KBM-7 (cell line): ENCODE measurements at places on chromosomes 2 and 18.

DNA sequence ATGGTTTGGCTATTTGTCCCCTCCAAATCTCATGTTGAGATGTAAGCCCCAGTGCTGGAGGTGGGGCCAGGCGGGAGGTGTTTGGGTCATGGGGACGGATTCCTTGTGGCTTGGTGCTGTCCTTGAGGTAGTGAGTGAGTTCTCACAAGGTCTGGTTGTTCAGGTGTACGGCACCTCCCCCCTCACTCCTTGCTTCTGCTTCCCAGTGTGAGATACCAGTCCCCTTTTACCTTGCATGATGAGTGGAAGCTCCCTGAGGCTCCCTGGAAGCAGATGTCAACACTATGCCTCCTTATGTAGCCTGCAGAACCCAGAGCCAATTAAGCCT, 232.6 kb downstream of the LDLRAD4 start:
- DNase-seq: no peak

- DNase-seq: no peak
Observed at GRCh38 chr2:81436256-81436655, 1131.7 kb upstream of the LRRTM1 start.

GRCh38 chr2:228094377-228094921, 87.0 kb downstream of the SPHKAP start:
- no peak for DNase-seq

DNA sequence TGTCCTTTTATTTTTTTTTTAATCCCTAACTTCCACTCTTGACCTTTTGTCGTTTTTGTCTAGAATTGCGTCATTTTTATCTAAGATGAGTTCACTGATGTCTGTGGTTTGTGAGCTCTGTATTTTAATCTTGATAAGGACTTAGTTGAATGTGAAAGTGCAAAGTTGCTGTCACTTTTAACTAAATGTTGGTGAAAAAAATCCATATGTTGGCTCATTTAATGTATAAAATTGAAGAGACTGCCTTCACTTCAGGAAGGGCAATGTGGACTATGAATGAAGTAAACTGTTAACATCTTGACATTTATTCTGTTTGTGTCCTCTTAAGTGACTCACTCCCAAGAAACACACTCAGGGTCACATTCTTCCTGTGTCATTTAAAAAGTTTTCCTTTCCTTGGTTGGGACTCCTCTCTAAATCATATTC, 256.6 kb upstream of the RASGRP3 start:
- peak; percentile 29 for DNase-seq

- DNase-seq: no peak
Observed at GRCh38 chr2:30436859-30437435, 10.1 kb upstream of the LCLAT1 start.

DNA sequence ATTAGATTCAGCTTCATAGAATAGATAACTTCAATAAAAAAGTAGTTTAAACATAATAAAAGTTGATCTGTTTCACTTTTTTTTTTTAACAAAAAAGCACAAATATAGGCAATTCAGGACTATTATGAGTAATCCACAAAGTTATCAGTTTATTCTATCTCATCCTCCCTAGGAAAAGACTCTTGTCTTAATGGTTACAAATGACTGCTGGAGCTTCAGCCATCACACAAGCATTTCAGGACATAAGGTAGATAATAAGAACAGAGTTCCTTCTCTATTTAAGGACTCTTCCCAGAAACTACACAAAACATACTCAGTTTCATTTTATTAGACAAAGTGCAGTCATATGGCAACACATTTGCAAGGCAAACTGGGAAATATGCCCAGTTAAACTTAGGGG, 357.6 kb upstream of the SETBP1 start:
- no peak for DNase-seq

DNA sequence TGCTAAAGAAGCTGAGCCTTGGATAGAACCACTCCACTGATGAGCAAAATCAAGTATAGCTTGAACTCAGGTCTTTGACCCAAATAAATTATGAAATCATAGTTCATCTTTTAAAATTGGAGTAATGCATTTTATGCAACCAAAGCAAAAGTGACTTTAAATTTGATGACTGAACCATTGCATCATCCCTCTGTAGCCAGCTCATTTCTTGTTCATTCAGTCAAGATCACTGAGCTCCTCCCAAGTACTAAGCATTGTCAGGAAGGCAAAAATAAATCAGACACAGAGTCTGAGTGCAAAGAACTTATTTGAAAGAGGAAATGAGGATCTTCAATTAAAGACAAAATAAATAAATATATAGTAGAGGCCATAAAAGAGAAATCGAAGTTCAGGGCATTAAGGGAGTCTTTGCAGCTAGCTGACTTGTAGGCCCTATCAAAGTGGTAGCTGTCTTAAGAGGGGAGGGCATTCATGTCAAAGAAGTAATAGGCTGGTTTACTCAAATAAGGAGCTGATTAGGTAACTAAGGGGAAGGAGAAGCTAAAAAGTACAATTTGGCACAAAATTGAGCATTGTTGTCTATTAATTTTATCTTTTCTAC, 411.8 kb downstream of the MTX2 start:
- no peak for DNase-seq

GRCh38 chr2:84234103-84234502, 225.0 kb downstream of the SUCLG1 start:
- DNase-seq: no peak

- peak; percentile 58 for DNase-seq
Observed at GRCh38 chr2:88903749-88904353, 212.4 kb downstream of the RPIA start.

DNA sequence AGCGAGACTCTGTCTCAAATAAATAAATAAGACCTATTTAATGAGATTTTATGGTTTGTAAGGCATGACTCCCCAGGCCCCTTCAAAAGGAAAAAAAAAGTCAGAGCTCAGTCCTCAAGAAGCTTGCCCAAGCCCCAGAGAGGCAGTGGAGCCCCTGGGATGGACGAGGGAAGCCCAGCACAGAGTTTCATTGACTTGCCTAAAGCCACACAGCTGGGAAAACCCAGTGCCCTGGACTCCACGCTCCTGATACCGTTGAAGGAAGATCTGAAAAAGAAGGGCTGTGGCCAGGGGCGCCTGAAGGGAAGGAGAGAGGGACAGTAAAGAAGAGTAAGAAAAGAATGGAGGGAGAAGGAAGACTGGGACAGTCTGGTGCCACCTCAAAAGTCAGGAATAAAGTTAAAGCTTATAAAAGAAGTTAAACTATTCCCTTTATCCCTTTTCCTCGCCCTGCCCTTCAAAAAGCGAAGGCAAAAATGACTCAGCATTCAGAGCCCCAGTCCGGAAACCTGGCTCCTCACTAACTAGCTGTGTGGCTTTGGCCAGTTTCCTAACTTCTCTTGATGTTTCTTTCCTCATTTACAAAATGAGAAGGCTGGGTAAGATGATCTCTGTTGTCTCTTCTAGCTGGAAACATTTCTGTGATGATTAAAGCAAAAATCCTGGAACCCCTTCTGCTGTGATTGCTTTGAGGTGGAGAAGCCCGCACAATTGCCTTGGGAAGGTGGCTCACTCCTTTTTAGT, 46.7 kb downstream of the LYPD1 start:
- no peak for DNase-seq

GRCh38 chr2:215537611-215538010, 101.7 kb upstream of the FN1 start:
- DNase-seq: no peak

- DNase-seq: no peak
Observed at GRCh38 chr2:16014041-16014787, 73.9 kb downstream of the MYCN start.

GRCh38 chr18:57802213-57803102, 657 bp downstream of the ATP8B1 start:
- no peak for DNase-seq

DNA sequence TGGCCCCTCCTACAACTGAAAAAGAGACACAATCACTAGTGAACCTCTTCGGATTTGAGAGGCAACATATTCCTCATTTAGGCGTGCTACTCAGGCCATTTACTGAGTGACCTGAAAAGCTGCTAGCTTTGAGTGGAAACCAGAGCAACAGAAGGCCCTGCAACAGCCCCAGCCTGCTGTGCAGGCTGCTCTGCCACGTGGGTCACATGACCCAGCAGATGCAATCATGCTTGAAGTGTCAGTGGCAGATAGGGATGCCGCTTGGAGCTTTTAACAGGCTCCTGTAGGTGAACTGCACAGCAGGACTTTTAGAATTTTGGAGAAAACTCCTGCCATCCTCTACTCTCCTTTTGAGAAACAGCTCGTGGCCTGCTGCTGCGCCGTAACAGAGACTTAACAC, 578.6 kb upstream of the RAB6C start:
- DNase-seq: no peak
